ENCODE measurements at places on chromosomes 3 and 15.
A peak's percentile ranks its signal among the peaks of the same experiment; 100 is the strongest.

- no peak for DNase-seq
These were observed 24.5 kb upstream of the RNF111 start for GRCh38 chr15:58962662-58963565.

DNA sequence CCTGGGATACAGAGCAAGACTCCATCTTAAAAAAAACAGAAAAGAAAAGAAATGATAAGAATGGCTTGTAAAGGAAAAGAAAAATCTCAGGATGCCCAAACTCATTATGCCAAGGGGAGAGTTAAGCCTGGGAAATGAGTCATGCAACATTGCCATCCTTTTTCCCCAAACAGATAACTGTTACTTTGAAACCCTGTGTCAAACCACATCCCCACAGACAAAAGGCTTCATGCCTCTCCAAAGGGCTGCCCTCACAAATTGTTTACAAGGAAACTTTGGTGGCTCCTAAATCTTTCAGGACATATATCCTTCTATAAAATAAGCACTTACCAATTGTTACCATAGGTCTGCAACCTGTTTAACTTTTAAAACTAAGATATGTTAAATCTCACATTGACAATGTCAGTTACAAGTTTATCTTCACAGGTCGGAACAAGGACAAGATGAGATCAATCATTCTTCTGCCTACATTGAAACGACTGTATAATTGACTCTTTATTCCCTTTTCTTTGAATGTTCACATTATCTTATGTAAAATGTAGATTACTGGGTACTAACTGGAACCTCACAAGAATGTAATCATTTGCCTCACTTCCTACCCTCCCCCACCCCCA lies 18.6 kb upstream of the SENP7 start:
- no peak for DNase-seq

- DNase-seq, result no peak
These were observed 24.3 kb downstream of the THBS1 start for GRCh38 chr15:39605146-39605545.

- no peak for DNase-seq
These were observed 544.8 kb upstream of the DPPA4 start for GRCh38 chr3:109882144-109882543.

DNA sequence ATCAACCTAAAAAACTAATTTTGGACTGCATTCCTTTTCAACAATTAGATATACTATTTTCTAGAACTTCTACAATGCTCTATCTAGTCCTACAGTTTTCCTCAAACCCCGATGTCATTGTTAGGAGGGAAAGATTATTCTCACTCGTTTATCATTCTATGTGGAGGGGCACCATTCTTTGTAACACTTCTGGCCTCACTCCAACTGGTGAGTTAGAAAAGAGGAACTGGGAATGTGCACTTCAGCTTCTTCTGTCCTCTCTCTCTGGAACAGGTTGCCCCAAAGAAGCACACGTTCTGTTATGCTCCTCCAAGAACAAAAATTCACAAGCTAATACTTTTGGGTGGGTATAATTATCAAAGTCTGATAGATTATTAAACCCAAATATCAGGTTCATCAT lies 137.9 kb downstream of the UACA start:
- no peak for DNase-seq

DNA sequence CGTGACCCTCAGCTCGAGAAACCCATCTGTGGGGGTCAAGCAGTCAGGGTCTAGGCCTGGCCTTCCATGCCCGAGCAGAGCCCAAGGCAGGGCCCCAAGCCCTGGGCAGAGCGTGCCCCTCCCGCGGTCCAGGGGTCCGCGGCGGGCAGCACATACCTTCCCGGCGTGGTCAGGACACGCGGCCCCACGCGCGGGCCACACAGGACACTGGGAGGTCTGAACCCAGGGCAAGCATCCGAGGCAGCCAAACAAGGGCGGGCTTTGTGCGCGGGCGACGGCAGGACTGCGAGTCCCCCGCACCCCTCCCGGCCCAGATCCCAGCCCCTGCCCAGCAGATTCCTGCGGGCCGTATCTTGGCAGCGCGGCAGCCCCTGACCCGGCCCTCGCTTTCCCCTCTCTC lies 61.6 kb upstream of the ACAN start:
- DNase-seq, result no peak

GRCh38 chr15:70267879-70268278 lies 170.2 kb upstream of the TLE3 start:
- no peak for DNase-seq

- DNase-seq, result no peak
These were observed 128.3 kb downstream of the SMAD6 start for GRCh38 chr15:66830358-66830757.

DNA sequence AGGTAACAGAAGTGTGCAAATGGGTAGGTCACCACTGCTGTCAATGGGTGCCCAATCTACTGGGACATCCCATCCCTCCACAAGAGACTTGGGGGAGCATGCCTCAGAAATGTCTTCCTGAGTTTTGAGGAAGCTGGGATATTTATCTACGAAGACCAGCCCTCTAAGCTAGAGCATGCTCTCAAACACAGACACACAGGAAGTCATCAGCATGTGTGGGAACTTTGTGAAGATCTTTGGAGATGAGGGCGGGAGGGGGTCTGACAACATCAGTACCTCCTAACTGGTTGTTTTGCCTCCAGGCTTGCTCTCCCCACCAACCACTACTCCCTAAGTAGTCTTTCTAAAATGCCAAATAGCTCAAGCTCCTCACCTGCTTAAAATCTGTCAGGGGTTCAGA lies 3.5 kb upstream of the MEF2A start:
- DNase-seq, result no peak

DNA sequence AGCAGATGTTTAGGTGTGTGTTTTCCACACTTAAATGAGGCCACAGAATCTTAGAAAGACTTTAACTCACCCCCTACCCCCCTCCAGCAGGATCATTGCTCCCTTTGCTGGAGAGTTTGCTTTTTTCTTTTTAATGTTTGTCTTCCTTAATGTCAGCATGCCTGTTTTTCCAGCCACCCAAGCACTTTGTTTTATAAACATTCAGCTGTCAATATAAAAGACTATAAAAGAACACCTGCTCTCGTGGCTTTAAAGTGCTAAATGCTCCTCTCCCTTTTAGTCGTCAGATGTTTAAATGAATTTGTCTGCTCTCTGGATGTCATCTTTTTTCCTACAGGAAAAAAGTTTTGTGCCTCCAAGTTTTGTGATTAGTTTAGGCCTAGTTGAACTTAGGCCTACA lies 61.7 kb downstream of the SIDT1 start:
- DNase-seq, result peak; percentile 26

DNA sequence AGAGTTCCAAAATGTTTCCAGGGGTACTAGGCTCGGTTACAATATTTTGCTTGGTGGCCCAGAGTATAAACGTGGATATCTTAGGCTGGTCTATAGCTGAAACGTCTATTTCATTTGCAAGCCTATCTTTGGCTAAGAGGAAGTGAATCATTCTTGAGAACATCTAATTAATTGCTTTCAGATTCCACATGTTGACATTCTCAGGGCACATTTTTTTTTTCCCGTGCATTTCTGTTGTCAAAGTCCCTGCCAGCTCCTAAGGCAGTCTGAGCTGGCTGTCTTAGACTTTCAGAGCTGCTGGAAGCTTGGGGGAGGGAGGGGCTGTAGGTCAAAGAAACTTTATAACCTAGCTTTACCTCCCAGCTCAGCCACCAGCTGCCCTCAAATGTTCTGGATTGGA lies 23.2 kb upstream of the LAMP3 start:
- DNase-seq, result no peak

DNA sequence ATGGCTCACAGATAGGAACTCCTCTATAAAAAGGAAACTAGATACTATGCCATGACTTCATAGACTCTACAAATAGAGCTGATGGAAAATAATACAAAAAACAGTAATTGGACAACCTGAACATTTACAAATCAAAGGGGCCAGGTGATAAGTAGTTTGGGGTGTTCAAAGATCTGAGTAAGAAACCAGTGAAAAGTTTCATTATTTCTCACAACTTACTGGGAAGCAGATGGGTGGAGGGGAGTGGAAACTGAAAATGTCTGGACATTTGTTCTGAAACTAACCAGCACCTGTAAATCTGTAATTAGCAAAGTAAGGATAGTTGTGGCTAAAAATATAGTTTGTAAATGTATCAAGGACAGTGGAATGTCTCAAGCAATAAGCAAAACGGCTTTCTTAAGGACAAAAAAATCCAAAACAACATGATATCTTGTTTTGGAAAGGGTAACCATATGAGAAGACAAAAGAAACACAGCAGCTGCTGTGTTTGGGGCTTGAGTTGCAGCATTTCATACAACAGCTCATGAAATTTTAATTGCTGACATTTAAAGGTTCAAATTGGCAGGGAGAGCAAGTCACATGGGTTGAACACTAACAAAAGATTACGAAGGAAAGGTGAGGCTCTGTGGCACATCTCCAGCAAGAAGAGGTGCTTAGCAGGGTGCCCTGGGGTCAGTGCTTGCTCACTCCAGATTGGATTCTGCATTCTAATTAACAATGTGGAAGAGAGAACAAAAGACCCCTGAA lies 26.8 kb upstream of the THBS1 start:
- DNase-seq, result peak; percentile 92

GRCh38 chr3:34972481-34972880 lies 666.8 kb upstream of the ARPP21 start:
- no peak for DNase-seq

- no peak for DNase-seq
These were observed 3.6 kb downstream of the LSAMP start for GRCh38 chr3:116441652-116442051.

GRCh38 chr3:36461597-36461996 lies 81.3 kb downstream of the STAC start:
- no peak for DNase-seq

DNA sequence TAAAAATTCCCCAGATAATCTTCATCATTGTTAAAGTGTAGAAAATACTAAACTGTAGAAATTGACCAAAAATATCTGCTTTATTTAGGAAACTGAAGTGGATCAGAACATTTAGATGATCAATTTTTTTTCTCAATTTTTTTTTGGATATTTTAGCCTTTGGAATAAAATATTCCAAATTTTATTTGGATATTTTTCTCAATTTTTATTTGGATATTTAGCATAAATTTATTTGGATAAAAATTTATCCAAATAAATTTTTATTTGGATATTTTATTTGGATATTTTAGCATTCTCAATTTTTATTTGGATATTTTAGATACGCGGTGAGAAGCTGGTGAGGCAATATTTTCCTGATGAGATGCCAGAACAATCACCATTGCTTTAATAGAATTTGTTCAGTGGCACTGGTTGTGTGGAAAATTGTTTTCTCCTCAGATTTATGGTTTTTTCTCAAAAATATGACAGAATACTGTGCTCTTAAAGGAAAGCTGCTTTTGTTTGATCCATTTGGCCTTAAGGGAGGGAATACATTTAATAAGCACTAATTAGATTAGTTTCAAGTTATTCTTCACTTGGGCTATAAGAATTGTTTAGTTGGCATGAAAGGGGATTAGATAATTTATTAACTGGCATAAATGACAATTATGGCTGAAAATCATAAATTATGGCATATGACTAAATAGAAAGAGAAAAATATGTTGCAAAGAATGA lies 470.1 kb downstream of the MFSD1 start:
- DNase-seq, result no peak

DNA sequence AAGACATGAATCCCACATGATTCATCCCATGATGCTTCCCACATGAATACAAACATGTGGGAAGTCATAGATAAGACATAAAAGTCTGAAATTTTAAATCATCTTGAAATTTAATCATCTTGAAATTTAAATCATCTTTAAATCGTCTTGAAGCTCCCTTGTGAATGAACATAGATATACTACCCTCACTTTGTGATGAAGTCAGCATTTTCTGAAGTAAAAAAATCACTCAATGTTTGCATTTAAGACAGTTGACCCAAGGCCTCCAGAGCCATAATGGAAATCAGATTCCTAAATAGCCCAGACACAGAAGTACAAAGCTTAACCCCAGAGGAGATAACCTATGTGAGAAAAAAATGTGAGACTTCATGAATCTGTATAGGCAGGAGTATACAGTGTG lies 279.4 kb downstream of the ZBBX start:
- no peak for DNase-seq

GRCh38 chr3:102718651-102719050 lies 283.8 kb downstream of the ZPLD1 start:
- no peak for DNase-seq

DNA sequence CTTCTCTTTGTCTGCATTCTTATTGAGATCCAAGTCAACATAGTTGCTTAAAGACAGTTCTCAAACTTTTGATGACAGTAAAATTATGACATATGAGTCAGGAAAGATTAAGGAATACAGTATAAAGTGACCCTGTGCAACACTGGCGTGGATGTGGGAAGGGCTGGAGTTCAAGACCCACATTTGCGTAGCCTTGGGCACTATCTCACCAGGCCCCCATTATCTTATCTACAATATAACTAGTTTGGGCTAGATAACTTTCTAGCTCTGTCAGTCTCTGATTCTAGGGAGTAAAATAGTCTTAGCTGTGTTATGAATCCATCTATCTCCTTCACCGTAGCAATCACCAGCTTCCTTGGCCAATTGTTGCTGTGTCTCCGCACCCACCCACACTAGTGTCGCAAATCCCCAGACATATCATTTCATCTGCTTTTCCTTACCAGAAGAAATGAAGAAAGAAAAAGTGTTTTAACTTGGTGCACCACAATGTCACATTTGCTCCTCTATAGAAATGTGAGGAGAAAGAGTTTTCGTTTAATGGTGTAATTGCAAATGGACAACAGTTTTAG lies 14.9 kb upstream of the TM4SF4 start:
- no peak for DNase-seq

GRCh38 chr15:68430471-68431036 lies 1.4 kb downstream of the ITGA11 start:
- no peak for DNase-seq

DNA sequence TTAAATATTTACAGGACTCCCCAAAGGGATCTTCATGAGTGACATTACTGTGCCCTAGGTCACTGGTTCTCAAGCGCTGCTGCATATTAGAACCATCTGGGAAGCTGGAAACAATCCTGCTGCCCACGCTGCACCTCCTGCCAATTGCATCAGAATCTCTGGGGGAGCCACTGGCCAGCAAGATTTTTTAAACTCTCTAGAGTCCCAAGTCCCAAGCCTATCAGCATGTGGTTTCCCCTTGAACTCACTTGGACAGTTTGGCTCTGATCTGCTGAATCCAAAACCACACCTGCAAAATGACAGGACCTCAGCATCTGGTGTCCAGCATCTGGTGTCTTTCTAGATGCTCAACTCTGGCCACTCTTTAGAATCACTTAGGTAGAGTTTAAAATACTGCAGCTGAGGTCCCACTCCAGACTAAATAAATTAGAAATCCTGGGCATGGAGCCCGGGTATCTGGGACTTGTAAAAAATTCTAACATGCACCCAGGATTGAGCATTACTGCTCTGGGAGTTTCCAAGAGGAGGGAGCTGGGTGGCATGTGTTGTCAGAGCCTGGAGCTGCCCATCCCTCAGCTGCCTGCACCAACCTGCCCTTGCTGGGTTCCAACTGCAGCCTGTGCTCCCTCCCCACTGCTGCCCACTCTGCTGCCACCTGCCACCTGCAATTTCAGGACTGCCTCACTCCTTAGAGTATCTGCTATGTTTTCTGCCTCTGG lies 311.3 kb downstream of the SLC9A9 start:
- DNase-seq, result peak; percentile 29
